Activated CD4-positive, alpha-beta T cell treated with anti-CD3 and anti-CD28 coated beads, Interleukin-2, amount 50 U/mL, for 1 hour (primary cell): ENCODE measurements at places on chromosomes 6 and 20.

- no peak for DNase-seq
Measured at GRCh38 chr20:53891306-53891894, 179.0 kb downstream of the BCAS1 start.

DNA sequence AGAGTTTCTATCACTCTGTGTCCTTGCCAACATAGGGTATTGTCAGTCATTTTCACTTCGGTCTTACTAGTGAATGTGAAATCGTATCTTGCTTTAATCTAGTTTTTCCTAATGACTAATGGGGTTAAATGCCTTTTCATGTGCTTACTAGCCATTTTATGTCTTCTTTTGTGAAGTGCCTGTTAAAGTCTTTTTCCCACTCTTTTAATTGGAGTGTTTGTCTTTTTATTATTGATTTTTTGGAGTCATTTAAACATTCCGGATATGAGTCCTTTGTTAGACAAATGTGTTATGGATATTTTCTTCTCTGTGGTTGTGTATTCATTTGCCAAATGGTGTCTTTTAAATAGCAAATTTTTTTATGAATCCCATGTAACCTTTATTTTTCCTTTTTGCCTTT lies 194.6 kb downstream of the CDH26 start:
- no peak for DNase-seq

- no peak for DNase-seq
Measured at GRCh38 chr6:154993710-154994109, 1.4 kb upstream of the TIAM2 start.

DNA sequence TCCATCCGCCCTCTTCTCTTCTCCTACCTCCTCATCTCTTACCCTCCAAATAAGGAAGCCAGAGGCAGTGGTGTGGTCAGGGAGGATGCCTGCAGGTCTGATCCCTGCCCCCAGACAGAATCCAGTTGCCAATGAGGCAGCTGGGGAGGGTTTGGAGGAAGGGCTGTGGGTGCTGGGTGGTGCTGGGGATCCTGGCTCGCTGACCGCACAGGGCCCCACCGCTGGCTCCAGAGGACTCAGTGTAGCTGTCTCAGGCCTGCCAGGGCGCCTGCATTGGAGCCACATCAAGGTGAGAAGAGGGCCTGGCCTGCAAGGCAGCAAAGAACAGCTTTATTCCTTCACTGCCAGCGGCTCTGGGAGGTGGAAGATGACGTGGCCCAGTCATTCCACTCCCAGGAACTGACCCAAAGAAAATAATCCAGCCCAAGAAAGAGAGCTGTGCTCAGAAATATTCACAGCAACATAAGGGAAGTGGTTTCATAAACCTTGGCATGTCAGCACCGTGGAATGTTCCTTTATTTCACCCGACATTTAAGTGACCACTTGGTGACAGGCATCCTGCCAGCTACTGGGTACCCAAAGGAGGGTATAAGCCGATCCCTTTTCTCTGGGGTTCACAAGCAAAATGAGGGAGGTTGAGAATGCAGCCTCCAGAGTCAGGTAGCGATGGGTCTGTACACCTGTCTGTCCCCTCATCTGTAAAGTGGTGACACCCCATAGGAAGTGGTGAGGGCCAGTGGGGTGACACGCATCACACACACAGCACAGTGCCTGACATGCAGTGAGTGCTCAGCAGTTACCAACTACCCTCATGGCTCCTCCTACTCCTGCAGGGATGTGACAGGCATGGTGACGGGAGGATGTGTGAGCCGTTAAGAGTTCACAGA lies 125.1 kb downstream of the SNX5 start:
- DNase-seq = no peak

DNA sequence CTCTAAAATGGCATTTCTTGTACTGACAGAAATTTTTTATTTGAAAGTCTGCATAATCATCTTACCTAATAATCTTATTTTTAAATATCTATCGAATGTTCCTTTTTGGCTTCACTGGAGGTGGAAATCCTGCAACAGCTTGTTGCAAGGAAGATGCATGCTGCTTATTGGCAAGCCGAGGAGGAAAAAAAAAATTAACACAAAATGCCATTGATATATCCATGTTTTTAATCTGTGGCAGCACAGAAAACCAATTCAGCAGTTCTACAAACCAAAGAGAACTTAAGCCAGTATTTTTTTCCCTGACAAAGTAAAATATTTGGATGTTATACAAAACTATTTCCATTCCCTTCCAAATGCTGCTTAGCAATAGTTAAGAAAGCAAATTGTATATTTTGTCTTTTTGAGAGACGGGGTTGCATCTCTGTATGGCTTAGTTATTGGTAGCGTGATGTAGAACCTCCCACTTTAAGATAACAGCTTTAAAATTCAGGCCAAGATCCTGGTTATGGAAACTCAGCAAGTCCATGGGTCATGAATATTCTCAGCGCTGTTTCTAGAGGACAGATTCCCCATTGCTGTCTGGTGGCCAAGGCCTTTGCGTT lies 231.4 kb downstream of the TMEM242 start:
- no peak for DNase-seq

DNA sequence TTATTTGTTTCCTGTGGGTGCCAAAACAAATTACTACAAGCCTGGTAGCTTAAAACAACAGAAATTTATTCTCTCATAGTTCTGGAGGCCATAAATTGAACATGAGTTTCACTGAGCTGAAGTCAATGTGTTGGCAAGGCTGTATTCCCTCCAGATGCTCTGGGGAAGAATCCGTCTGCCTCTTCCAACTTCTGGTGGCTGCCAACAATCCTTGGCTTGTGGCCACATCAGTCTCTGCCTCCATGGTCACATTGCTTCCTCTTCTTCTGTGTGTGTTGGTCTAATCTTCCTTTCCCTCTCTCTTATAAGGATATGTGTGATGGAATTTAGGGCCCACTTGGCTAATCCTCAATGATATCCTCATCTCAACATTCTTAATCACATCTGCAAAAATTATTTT lies 92.8 kb upstream of the EPB41L1 start:
- DNase-seq = no peak

DNA sequence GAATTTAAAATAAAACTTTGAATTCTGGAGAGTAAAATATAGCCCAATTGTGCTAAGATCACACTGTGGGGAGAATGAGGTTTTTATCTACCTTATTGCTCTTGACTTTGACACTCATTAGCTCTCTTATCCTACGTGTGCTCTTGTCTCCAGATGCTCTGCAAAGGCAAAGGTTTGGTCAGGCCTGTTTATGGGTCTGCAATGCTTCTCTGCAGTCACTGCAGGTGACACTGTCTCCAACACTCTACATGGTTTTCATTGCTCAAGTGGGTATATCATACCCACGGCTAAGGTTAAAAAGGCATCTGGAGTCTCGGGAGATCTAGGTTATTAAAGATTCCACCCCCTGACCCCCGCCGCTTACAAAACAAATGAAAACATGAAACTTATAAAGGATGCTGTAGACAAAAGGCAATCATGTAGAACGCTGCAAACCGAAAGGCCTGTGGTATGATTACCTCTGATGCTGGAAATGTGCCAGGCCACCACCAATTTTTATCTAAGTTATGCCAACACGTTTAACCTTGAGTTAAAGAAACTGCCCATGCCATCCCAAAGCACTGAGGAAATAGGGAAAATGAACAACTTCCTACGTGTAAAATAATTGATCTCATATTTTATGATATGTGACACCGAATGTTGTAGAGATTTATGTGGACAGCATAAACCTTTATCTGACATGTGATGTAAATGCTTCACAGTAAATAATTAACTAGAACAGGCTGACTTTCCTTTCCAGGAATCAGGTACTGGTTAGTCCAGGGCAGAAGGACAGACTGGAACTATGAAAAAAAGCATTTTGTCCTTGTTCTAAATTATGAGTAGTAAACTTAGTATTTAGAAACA lies 238.2 kb upstream of the NOX3 start:
- no peak for DNase-seq

- DNase-seq = no peak
Measured at GRCh38 chr6:151806757-151807512, 547 bp upstream of the ESR1 start.

GRCh38 chr6:157599191-157599590 lies 218.2 kb downstream of the ZDHHC14 start:
- no peak for DNase-seq

GRCh38 chr20:32034581-32035425 lies 17.2 kb upstream of the HCK start:
- no peak for DNase-seq

- DNase-seq = no peak
Measured at GRCh38 chr20:33724439-33725094, 4.5 kb upstream of the PXMP4 start.

DNA sequence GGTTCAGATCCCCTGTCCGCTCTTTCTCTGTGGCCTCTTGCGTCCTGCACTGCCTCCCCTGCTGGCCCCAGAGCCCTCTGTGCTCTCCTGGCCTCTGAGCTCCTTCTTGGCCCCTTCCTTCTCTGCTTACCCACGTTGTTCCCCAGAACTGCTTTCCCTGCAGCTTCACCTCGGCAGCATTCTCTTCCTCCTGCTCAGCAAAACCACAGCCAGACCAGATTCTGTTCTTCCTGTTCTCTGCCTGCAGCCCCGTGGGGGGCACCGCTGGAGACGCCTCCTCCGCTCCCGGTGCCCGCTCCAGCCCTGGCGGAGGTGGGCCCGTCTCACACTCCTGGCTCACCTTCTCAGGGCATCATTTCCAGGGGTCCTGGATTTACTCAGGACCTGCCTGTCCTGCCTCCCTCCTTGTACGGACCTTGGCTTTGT lies 59.7 kb downstream of the TCP11 start:
- no peak for DNase-seq

- DNase-seq = no peak
Measured at GRCh38 chr20:63773571-63774241, 34.1 kb downstream of the SLC2A4RG start.

DNA sequence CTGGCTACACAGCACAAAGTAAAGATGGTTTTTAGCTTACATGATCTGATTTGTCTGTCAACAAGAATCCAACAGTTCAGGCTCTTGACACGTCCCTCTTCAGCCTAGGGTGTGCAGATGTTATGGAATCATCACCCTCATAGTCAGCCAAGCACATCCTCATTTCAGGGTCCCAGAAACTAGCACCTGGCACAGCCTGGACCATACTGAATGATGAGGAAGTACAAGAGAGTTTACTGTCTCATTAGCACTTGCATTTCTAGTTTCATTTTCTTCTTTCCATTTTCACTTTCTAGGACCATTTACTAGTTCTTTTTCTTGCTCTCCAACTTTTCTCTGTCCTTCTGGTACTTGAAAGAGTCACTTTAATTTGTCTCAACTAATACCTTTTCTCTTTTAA lies 6.5 kb downstream of the RIPOR2 start:
- DNase-seq = no peak

- no peak for DNase-seq
Measured at GRCh38 chr6:132804251-132804650, 5.8 kb upstream of the SLC18B1 start.

DNA sequence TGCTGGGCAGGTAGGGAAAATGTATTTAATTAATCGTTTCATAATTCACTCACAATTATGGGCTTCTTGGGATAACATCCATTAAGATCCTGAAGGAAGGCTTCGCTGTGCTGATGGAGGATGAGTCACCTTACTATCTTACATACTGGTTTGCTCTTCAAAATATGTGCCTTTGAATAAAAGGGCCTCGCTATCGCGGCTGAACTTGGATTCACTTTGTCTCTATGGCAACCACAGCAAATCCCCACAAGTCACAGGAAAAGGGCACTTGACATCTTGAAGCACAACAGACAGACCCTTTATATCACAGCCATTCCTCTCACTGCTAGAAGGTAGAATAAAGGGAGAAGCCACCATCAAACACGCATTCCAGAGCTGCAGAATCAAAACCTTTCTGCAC lies 141.3 kb upstream of the MYLIP start:
- DNase-seq = no peak

- no peak for DNase-seq
Measured at GRCh38 chr6:108438918-108439317, 121.8 kb upstream of the FOXO3 start.

- DNase-seq = no peak
Measured at GRCh38 chr6:28490205-28490890, 25.2 kb downstream of the GPX6 start.

DNA sequence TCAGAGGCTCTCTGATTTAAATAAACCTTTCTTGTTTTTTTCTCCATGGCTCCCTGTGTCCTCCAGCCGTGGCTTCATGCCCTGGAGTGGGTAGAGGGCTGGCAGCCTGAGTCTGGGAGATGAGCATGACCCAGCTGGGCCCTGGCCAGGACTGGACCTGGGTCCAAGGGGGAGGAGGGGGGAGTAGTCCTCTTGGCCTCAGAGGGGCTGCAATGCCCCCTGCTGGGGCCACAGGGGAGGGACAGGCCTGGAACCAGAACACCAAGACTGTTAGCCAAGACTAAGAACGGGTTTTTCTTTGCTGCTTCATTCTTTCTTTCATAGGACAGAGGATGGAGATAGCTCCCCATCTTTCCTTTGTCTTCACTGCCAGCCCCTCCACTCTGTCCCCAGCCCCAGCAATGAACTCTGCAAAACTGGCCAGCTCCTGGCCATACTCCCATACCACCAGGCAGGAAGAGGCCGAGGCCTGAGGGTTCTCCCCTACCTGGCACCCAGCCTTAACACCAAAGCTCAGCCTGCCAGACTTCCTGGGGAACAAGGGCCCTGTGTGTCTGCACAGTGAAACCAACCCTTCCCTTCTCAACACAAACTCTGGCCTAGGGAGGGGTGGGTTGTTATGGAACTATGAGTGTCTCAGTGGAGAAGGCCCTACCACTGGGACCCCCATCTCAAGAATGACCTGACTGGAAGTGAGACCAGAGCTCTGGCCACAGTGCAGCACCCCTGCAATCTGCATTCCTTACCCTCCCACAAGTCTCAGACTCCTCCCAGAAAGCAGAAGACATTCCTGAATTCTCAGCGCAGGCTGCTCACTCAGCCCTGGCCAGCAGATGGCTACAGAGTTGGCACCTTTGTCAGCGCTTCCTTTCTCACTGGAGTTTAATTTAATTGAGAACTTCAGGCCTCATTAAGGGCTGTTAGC lies 11.0 kb downstream of the SLC29A1 start:
- no peak for DNase-seq

- DNase-seq = no peak
Measured at GRCh38 chr6:139430899-139431601, 56.6 kb upstream of the CITED2 start.

DNA sequence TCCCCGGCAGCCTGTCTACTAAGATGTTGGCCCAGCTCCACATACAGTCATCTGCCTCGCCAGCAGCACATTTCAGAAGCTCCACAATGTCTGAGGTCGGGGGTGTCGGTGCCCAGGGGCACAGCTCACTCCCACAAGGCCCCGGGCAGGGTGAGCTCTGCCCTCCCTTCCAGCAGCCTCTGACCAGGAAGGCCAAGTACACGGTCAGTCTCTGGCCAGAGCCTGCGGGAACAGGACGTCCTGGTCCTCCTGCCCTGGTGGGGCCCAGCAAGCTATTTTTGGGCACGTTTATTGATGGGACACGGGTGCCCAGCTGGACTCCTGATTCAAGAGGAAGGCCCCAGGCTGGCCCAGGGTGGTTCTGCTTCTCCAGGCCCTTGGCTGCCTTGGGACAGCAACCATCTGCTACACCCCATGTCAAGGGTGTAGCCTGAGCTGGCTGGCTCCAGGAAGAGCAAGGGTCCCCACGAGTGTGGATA lies 114.9 kb upstream of the PTPN1 start:
- DNase-seq = no peak

- DNase-seq = no peak
Measured at GRCh38 chr20:63006540-63007359, at the start of gene BHLHE23. TSS of gene BHLHE23 (minus strand) at chr20:63006964. CDS start at chr20:63006774, 190 bp downstream.
